ENCODE measurements at places on chromosomes 4 and X.

DNA sequence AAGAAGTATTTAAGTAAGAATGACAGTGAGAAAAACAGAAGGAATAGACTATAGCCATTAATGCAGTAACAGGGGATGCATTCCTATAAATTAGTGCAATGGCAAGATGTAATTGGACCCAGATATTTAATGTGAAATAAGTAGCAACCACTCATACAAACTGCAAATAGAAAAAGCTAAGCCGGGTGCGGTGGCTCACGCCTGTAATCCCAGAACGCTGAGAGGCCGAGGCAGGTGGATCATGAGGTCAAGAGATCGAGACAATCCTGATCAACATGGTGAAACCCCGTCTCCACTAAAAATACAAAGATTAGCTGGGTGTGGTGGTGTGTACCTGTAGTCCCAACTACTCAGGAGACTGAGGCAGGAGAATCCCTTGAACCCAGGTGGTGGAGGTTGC is 845.8 kb downstream of the PDHA2 start:
- no peak for DNase-seq

- DNase-seq: no peak
Measured at GRCh38 chr4:146235654-146236177, 21.4 kb downstream of the REELD1 start.

DNA sequence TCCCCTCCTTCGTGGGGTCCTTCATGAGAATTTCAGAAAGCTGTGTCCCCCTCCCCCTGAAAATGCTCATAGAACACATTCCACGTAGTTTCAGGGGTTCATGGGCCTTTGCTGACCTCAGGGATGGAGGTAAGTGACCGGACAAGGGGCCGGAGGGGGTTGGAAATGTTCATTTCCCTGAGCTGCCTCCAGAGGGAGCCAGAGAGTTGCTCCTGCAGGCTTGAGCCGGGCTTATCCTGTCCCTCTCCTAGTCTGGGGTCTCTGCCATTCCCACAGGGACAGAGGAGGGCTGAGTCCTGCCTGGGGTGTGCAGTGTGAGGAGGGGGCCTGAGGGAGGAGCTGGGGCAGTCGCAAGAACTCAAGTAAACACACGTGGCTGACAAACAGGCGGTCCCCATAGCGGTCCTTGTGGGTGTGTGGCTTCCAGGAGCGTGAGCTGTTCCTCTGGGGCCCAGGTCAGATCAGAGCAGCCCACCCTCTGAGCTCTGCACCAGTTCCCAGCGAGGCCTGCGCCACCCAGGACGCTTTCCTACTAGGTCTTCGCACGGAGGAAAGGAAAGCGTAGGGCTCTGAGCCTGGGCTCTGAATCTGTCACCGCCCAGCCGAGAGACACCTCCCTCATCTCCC is 62.5 kb downstream of the WFS1 start:
- peak; percentile 11 for DNase-seq

GRCh38 chr4:164959896-164960295 is 17.6 kb downstream of the TRIM61 start:
- peak; percentile 62 for DNase-seq

All from iris pigment epithelial cell (primary cell).